ENCODE measurements at places on chromosomes 6 and 20. TPM values are rescaled to one million over a fixed set of nuclear protein-coding genes. Genes with fewer than 3 reads are reported as not detected.

- peak; percentile 77 for DNase-seq
These were observed 20.9 kb upstream of the PNPLA1 start for GRCh38 chr6:36248980-36249379.

DNA sequence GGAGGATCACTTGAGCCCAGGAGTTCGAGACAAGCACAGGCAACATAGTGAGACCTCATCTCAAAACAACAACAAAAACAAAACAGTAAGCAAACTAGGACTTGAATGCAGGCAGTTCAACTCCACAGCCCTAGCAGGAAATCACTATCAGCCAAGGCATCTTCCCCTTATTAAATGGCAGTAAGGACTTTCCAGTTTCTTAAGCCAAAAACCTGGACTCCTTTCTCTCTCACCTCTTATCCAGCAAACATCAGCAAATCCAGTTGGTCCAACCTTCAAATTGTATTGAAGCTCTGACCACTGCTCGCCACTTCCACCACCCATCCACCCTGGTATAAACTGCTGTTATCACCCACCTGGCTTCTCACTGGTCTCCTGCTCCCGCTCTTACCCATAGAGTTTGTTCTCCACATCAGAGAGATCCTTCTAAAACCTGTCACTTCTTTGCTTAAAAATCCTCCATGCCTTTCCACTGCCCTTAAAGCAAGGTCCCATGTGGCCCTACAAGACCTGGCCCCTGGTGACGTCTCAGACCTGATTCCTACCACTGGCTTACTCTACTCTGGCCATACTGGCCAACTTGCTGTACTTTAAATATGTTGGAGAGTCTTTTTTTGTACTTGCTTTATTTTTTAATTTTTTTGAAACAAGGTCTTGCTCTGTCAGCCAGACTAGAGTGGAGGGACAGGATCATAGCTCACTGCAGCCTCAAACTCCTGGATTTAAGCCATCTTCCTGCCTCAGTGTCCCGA is 27.6 kb downstream of the BCL2L1 start:
- DNase-seq: no peak

TFAP2D gene
- not detected for polyA plus RNA-seq

DNA sequence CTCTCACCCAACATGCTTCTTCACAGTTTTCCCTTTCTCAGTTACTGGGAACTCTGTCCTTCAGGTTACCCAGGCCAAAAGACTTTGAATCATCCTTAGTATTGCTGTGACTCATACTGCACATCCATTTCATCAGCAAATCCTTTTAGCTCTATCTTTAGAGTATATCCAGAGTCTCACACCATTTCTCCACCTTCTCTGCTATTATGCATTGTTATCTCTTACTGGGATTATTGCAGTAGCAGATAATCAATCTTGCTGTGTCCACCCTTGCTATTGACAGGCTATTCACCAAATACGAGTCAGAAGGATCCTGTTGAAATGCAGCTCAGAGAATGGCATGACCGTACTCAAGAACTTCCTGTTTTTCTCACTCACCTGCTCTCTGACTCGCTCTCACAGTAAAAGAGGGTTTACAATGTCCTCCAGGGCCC is 57.3 kb downstream of the BCKDHB start:
- DNase-seq: peak; percentile 77

NOTCH4 gene
- polyA plus RNA-seq: 8.1 TPM

ANGPT4 gene
- 0.03 TPM for polyA plus RNA-seq

GRCh38 chr6:117681162-117681741 is 6.0 kb downstream of the NUS1 start:
- DNase-seq: no peak

DNA sequence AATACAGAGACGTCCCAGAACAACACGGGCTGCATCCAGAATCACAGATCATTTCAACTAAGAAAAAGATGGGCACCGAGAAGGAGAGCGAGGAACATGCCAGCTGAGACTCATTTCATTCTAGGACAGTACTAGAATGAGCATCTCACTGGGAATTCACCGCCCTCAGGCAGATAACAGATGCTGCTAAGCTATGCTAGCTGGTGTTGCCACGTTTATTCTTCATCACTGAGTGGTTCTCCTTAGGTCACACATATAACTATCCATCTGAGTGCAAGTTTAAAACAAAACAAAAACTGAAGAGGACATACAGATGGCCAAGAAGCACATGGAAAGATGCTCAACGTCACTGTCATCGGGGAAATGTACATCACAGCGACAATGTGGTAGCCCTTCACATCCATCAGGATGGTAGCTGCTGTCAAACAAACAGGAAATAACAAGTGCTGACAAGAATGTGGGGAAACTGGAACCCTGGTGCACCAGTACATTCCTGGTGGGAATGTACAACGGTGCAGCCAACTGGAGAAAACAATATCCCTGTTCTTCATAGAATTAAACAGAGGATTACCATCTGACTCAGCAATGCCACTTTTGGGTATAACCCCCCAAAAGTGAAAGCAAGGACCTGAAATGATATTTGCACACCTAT is 97.6 kb downstream of the SLC22A23 start:
- DNase-seq: no peak

GRCh38 chr20:61705386-61706258 is 360.1 kb downstream of the TAF4 start:
- DNase-seq: no peak

- DNase-seq: no peak
These were observed 25.1 kb upstream of the FBXO30 start for GRCh38 chr6:145839653-145840052.

DNA sequence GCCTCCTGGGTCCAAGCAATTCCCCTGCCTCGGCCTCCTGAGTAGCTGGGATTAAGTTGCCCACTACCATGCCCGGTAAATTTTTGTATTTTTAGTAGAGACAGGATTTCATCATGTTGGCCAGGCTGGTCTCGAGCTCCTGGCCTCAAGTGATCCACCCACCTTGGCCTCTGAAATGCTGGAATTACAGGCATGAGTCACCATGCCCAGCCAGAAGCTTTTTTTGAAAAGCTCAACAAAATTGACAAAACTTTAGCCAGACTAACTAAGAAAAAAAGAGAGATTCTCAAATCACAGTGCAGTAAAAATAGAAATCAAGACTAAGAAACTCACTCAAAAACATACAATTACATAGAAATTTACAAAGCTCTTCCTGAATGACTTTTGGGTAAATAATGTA is 420.6 kb downstream of the COL12A1 start:
- no peak for DNase-seq

GRCh38 chr6:78850621-78851020 is 16.7 kb upstream of the IRAK1BP1 start:
- no peak for DNase-seq

DNA sequence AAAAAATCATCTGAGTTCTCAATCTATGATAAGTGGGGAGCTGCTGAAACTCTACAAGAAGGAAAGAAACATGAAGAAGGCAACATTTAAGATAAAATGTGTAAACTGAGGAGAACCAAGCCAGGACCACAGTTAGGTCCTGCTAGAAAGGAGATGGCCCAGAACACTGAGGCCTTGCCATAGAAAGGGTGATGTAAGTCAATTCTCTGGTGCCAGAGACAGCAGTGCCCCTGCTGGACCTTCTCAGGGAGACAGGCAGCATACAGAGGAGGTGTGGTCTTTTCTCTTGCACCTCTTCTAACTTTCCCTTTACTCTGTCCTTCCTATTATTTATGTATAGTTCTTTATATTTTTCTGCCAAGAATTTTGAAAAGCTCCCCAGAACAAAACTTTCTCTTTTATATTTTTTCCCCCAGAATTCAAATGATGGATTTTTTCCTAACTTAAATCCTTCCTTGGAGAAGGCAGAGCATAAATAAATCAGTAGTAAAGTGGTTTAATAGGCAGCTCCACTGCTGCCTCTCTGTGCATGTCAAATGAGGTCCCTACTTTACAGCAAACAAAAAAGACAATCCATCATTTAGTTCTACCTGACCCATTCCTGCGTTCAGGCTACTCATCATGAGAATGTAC is 9.0 kb downstream of the UQCC2 start:
- DNase-seq: peak; percentile 57

DNA sequence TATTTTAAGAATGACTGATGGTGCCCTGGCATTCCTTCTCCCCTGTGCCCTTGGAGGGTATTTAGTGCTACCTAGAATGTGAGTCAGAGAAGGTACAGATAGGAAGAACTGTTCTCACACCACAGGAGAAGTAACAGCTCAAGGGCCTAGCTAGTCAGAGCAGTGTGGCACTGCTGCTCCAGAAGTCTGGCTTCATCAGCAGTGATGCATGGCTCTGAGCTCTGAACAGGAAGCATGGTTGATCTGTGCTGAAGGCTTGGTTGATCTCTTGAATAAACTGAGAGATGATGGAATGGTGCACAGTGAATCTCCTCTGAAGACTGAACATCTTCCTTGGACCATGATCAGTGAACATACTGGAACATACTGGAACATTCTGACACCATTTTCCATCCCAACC is 425.3 kb upstream of the SLC35B3 start:
- no peak for DNase-seq

DNA sequence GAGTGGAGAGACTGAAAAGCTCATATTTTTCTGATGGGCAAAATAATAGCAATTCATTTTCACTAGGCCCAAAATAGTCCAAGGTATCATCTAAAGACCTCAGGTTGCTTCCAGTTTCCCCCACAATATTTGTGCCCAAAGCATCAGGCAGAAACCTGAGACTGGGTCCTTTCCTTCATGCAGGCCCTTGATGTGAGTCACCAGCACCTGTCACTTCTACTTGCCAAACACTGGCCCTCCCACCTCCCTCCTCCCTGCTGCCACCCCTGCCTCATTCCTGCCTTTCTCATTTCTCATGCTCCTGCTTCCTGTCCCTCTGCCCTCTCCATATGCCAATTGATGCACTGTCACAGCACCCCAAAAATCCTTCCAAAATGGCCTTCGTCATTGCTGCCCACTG is 230.4 kb upstream of the CST7 start:
- DNase-seq: no peak

EYA4 gene
- polyA plus RNA-seq: 0.21 TPM

GRCh38 chr6:63272397-63272796 is 47.4 kb downstream of the LGSN start:
- peak; percentile 18 for DNase-seq

LY6G6C gene
- polyA plus RNA-seq: 0.25 TPM

- no peak for DNase-seq
These were observed 512.8 kb upstream of the EPHA7 start for GRCh38 chr6:93932175-93932574.

WFDC10A gene
- polyA plus RNA-seq: not detected

GRCh38 chr20:57618091-57618763 is 2.0 kb downstream of the ZBP1 start:
- DNase-seq: no peak

DNA sequence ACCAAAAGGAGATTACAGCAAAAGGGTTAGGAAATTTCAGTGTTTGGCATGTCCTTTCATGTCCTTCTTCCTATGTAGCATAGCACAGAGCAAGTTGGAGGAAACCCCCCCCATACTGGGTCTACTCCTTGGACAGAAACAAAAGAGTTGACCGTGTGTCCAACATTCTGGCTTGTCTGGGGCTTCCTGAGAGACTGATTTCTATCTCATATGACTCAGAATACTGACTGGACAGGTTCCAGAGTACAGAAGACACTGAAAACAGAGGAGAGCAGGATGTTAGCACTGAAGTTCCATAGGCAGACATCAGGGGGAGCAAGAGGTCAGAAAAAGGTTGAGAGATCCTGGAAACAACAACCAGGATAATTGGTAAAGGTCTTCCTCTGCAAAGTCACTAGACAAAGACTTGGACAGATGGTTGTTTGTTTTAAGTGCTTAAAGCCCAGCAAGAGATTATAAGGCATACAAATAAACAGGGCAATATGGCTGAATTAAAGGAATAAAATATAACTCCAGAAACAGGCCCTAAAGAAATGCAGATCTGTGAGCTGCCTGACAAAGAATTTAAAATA is 48.4 kb downstream of the USP49 start:
- peak; percentile 83 for DNase-seq

DNA sequence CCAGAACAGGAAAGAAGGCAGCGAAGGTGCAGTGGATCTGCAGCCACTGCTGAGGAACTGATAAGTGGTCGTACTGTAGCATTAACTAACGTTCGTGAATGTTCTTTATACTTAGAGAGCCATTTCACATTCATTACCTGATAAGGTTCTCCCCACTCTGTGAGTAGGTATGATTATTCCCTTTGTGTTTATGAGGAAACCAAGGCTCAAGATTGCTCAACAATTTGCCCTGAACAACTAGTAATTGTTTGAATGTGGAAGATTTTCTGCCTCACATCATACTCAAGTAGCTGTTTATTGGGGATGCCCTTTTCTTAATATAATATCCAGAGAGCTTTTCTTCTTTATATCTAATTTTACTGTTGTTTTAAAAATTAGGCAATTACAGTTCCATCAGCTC is 24.9 kb upstream of the ELOVL5 start:
- peak; percentile 40 for DNase-seq

- no peak for DNase-seq
These were observed 501.2 kb upstream of the CDH4 start for GRCh38 chr20:60750909-60751308.

- no peak for DNase-seq
These were observed 13.8 kb downstream of the SPINT3 start for GRCh38 chr20:45501600-45501999.

- no peak for DNase-seq
These were observed 120.4 kb upstream of the RIPOR2 start for GRCh38 chr6:25056130-25056529.

DNA sequence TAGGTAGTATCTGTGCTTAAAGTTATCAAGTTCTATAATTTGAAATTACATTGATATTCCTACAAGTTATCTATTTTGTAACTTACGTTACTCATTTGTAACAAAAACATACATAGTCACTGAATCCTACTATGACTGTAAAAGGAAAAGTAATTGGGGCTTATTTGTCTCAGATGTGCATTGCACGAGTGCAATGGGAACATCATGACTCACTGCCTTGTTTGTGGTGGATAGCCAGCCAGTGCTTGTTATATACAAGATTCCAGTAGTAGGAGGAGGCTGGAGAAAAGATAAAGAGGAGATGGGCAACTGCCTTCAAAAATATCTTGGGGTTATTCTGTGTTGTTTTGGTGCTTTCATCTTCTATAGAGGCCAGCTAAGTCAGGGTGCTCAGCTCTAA is 164.1 kb downstream of the RNF144B start:
- DNase-seq: no peak

GRCh38 chr20:48051794-48052474 is 266.7 kb upstream of the SULF2 start:
- DNase-seq: peak; percentile 7

All from large intestine (tissue), 12 donors.